ENCODE measurements at places on chromosomes 7 and 10.

- DNase-seq, result no peak
These were observed 7.7 kb downstream of the PON1 start for GRCh38 chr7:95316588-95316987.

GRCh38 chr7:73452999-73453635, 19.5 kb downstream of the FZD9 start:
- no peak for DNase-seq

DNA sequence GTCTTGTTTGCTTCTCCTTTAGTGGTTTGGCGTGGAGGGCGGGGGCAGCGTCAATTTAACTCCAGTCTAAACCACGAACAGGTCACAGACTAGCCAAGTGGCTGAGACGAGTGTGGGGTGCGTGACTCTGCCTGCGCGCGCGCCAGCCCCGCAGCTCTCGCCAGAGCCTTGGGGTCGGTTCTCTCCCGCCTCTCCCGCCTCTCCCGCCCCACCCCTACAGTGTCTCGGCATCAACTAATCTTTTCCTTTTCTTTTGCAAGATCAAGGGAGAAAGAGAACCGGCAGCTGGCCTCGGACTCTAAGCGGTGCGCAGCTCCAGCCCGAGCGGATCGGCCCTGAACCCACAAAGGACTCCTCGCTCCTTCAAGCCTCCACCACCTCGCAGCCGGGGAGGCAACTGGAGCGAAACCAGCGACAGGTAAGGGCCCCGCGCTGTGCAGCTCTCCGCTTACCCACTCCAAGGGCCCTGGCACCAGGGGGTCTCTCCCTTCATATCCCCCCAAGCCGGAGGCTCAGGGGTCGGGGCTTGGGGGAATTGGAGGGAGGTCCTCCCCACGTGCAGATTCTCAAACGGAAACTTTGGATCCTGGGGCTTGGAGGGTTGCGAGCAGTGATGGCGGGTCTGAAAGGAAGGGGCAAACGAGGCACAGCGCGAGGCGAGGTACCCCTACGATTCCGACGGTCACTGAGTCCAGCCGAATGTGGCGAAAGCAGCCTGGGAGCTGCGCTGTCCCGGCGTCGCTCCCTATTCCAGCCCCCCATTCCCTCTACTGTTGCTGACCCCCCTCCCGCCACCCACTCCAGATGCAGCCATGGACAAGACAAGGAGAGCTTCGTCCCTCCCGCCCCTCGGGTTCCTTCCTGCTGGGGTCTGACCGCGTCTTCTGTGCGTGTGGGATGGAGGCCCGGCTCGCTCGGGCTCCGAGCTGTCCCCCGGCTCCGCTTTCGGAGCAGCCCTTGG, 829 bp downstream of the CHRM2 start:
- no peak for DNase-seq

DNA sequence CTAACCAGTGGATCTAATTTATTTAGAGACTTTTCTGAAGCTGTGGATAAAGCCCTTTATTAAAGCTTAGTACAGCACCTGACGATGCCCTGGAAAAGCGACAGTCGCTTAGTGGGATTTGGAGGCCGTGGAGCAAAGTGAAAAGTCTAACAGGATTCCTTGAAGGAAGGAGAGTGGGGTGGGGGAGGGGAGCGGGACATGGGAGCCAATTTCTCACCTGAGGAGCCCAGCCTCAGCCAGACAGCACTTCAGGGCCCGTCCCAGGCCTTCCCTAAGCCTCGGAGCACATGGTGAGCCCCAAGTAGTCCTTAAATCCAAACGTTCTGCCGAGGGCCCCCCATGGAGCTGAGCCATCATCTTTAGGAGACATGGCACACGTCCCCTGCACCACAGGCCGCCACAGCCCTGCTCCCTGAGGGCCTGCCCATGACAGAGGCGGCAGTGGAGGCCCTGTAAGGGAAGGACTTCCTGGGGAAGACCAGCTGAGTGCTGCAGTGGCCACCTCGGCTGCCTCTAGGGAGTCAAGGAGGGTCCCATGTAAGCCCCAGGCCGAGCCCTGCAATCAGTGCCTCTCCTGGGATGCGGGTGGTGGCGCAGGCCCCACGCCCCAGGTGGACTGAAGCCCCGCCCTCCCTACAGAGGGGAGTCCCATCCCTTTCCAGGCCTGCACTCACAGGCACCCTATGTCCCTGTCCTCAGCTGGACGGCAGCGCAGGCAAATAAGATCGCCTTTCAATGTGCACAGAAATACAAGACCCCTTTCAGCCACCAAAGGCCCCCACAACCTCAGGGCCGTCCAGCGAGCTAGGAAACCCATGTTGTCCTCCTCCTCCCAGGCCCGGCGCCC, 187.0 kb downstream of the MAD1L1 start:
- no peak for DNase-seq

- no peak for DNase-seq
These were observed 483.9 kb downstream of the AUTS2 start for GRCh38 chr7:70082099-70082611.

- no peak for DNase-seq
These were observed 5.6 kb upstream of the TBX20 start for GRCh38 chr7:35259523-35259908.

DNA sequence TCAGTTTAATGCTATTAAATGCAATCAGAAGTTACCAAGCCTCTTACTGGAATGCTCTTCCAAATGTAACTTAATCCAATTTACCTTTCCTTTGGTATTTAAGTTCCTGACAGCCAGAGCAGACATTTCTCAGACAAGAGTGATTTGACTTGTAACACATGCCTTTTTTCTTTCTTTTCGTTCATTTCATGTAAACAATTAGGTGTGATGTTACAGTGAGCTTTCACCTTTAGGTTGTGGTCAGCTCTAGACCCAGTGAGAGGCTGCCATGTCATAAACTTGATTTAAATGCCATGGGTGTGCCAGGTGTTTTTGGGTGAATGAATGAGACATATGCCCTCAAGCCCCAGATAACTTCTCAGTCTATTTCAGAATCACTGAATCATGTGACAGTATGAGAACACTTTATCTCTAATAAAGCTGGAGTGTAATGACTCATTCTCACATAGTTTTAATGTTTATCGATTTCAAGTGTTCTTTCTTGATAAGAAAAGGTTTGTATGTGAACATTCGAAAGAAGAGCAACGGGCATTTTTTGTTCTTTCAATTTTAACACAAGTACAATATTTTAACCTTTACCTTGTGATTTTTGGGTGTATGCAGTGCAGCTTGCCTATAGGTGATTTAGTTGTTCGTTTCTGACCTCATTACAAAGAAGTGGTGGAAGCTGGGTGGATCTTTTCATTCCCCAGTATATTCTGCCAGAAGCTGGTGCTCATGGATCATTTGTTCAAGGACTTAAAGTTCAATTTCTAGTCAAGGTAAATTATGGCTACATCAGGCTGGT, 61.5 kb downstream of the CHN2 start:
- DNase-seq, result no peak

DNA sequence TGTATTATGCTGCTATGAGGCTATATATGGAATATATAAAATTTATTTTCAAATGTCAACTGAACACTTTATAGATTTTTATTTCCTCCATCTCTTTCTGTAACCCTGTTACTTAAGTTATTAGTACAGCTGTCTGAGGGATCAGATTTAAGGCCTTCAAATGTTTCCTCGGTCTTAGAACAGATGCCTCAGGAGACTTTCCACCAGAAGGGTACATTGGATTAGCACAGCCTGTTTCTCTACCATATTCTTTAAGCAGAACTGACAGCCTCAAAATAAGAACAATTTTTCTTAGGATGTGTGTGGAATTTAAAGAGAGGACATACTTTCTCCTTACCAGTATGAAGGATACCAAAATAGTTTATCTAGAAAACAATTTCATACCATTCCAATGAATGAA, 53.0 kb upstream of the HGF start:
- DNase-seq, result no peak

GRCh38 chr10:89173075-89173474, 34.0 kb downstream of the CH25H start:
- no peak for DNase-seq

GRCh38 chr10:100858261-100858660, 54.5 kb upstream of the SLF2 start:
- DNase-seq, result no peak

Measured in bone marrow (tissue), 2 donors.